ENCODE measurements at places on chromosomes 11 and 22. TPM values are rescaled to one million over a fixed set of nuclear protein-coding genes. Genes with fewer than 3 reads are reported as not detected.

ASRGL1 gene
- 0.48 TPM for polyA plus RNA-seq

MYO7A gene
- not detected for polyA plus RNA-seq

SHISAL1 gene
- 2.3 TPM for polyA plus RNA-seq

CHEK1 gene
- 33.2 TPM for polyA plus RNA-seq

C11orf87 gene
- 0.14 TPM for polyA plus RNA-seq

CALCA gene
- not detected for polyA plus RNA-seq

CERK gene
- polyA plus RNA-seq, result 29.0 TPM

ACTN3 gene
- 0.11 TPM for polyA plus RNA-seq

KLHL35 gene
- polyA plus RNA-seq, result 0.81 TPM

NCF4 gene
- not detected for polyA plus RNA-seq

UPK2 gene
- not detected for polyA plus RNA-seq

PIH1D2 gene
- 1.5 TPM for polyA plus RNA-seq

LRP4 gene
- polyA plus RNA-seq, result 3.8 TPM

TRIM49C gene
- polyA plus RNA-seq, result not detected

KRTAP5-7 gene
- not detected for polyA plus RNA-seq

CTSW gene
- not detected for polyA plus RNA-seq

OR52I1 gene
- polyA plus RNA-seq, result not detected

CTSF gene
- polyA plus RNA-seq, result 28.1 TPM

APOL3 gene
- polyA plus RNA-seq, result 4.2 TPM

DERL3 gene
- 0.27 TPM for polyA plus RNA-seq

GNAZ gene
- 0.25 TPM for polyA plus RNA-seq

SMIM38 gene
- 0.10 TPM for polyA plus RNA-seq

MRGPRG gene
- not detected for polyA plus RNA-seq

NNMT gene
- polyA plus RNA-seq, result 217 TPM

TMEM25 gene
- polyA plus RNA-seq, result 26.1 TPM

MYBPC3 gene
- polyA plus RNA-seq, result not detected

OR5B21 gene
- not detected for polyA plus RNA-seq

RAB36 gene
- polyA plus RNA-seq, result 3.5 TPM

MRPL40 gene
- polyA plus RNA-seq, result 49.5 TPM

HBE1 gene
- polyA plus RNA-seq, result 8.3 TPM

ELFN2 gene
- polyA plus RNA-seq, result 3.8 TPM

GRM5 gene
- polyA plus RNA-seq, result 0.01 TPM
